Right atrium auricular region (tissue), 2 donors: ENCODE measurements at places on chromosomes 4 and X. TPM values are rescaled to one million over a fixed set of nuclear protein-coding genes. Genes with fewer than 3 reads are reported as not detected.

DNA sequence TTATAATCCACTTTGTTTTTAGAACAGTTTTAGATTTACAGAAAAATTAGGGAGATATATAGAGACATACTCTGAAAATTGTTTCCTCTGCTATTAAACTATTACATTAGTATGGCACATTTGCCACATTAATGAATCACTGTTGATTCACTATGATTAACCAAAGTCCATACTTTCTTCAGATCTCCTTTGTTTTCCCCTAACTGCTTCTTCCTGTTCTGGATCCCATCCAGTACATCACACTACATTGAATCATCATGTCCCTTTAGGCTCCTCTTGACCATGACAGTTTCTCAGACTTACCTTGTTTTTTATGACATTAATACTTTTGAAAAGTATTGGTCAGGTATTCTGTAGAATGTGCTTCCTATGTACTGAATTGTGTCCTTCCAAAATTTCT is 109.2 kb upstream of the EDNRA start:
- H3K4me1 ChIP-seq = no peaks in the 10 kb centered on the region
- no peak overlapping the region for H3K27ac ChIP-seq
- H3K27me3 ChIP-seq = no peaks in the 10 kb centered on the region
- H3K36me3 ChIP-seq = no peaks in the 10 kb centered on the region
- no peak for DNase-seq
- H3K4me3 ChIP-seq = no peak overlapping the region

DNA sequence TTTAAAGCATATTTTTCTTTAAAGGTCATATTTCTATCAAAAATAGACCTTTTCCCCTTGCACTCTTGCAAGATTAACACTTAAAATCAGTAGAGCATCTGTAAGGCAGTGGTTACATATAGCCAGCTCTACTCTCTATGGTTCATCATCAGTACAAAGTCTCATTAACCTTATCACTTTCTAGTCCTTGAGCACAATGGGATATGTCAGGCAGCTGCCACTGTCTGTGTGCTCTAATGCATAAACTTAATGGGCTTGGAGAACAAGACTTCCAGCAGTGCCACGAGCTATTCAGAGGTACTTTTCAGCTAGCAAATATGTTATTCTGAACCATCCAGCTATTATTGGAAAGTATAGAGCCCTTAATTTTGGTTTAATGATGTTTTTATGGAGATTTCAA is 393.7 kb downstream of the GASK1B start:
- H3K4me1 ChIP-seq = no peaks in the 10 kb centered on the region
- no peak overlapping the region for H3K27ac ChIP-seq

GRCh38 chrX:49746306-49746705 is 50.5 kb upstream of the PAGE1 start:
- no peak for DNase-seq
- no peaks in the 10 kb centered on the region for H3K4me1 ChIP-seq
- no peak overlapping the region for H3K27ac ChIP-seq
- H3K4me3 ChIP-seq = no peak overlapping the region
- no peaks in the 10 kb centered on the region for H3K36me3 ChIP-seq

DNA sequence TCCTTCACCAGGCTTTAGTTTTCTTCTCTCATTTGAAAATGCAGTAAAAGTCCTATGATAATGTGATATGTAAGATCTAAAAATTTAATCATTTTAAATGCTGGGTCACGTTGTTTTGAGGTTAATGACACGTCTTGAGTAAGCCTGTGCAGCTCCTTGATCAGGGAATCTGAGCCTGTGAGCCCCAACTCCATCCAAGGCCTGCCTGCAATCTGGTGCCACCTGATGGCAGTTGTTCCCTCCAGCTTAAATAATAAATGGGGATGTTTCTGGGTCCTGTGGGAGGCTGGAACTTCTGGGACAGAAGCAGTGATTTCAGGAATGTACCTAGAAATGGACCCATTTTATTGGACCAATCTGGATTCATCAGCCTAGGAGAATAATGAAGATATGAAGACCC is 455.4 kb upstream of the ADGRL3 start:
- no peaks in the 10 kb centered on the region for H3K36me3 ChIP-seq
- H3K27ac ChIP-seq = no peak overlapping the region
- no peak for DNase-seq
- H3K4me1 ChIP-seq = no peaks in the 10 kb centered on the region
- H3K27me3 ChIP-seq = no peaks in the 10 kb centered on the region

DNA sequence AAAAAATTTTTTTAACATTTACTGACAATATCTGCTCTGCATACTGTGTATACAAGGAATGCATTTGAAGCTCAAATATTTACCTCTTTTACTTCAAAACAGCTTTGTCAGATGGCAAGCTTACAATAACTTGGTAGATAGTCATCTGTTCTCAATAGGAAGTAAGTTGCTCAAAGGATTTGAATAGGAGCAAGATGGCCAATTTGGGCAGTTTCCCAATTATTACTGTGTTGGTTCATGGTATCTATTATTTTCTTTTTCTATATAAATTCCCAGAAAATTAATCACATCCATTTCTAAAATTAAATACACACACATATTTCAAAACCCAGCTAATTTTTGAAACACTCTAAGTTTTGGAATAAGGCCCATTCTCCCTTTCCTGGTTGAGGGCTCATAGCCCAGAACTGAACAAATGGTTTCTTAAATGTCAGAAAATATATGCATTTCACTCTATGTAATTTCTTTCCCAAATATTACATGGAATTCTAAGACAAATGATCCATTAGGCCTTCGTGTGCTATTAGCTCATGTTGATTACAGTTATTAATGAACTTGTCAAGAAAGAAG is 60.2 kb upstream of the BLTP1 start:
- H3K27ac ChIP-seq = no peak overlapping the region
- H3K4me1 ChIP-seq = no peaks in the 10 kb centered on the region
- H3K27me3 ChIP-seq = no peaks in the 10 kb centered on the region
- no peaks in the 10 kb centered on the region for H3K36me3 ChIP-seq
- H3K4me3 ChIP-seq = no peak overlapping the region

- no peak overlapping the region for H3K4me3 ChIP-seq
- DNase-seq = no peak
- H3K4me1 ChIP-seq = no peaks in the 10 kb centered on the region
- H3K36me3 ChIP-seq = no peaks in the 10 kb centered on the region
- no peaks in the 10 kb centered on the region for H3K27me3 ChIP-seq
These were observed 21.8 kb downstream of the IL1RAPL1 start for GRCh38 chrX:28609003-28609402.

DNA sequence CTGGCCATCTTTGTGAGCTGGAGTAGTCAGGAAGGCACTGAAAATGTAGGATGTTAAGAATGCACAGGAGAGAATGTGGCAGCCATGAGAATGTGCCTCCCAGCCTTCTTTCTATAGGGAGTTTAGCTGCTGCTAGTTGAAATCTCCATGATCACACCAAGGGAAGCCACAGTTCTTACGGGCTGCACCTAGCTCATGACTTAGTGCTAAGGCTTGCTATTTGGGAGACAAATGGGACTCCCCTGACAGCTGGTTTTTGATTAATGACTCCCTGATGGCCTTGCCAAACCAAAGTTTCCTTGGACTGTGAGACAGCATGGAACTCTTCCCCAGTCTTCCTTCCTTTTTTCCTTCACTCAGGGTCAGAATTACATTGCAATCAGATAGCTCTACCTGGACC is 9.2 kb downstream of the CTSO start:
- H3K27me3 ChIP-seq = no peaks in the 10 kb centered on the region
- no peaks in the 10 kb centered on the region for H3K36me3 ChIP-seq
- H3K4me1 ChIP-seq = no peaks in the 10 kb centered on the region
- no peak overlapping the region for H3K27ac ChIP-seq
- DNase-seq = no peak
- no peak overlapping the region for H3K4me3 ChIP-seq

DNA sequence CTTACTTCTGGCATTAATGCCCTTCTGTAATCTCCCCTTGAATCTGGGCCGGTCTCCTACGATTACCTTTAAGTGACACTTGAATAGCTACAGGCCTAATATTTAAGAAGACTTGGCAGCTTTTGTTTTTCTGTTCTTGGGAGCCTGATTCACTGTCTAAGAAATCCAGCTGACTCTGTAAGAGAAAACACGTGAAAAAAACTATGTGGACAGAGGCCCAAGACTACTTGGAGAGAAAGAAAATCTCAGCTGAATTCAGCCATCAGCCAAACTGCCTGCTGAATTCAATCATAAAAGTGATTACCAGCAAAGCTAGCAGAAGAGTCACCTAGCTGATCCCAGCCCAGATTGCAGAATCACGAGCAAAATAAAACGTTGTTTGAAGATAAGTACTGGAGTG is 521.2 kb downstream of the MID1IP1 start:
- no peaks in the 10 kb centered on the region for H3K36me3 ChIP-seq
- DNase-seq = peak; percentile 21
- no peaks in the 10 kb centered on the region for H3K27me3 ChIP-seq
- no peaks in the 10 kb centered on the region for H3K4me1 ChIP-seq
- H3K27ac ChIP-seq = no peak overlapping the region

DNA sequence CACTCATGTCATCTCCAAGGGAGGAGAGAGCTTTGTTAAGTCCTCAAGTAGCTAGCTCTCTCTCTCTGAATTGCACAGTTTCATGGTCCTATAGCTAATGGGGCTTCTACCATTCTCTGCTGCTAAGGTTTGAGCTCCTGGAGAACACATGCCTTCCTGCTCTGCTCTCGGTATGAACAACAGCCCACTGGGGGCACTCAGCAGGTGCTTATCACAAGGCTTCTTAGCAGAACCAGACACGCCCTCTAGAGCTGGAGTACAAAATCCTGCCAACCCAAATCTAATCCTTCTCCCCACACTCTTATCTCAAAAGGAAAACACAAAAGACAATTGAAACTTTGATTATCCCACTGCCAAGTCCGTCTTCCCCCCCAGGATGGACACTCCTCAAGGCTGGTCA is 176.5 kb downstream of the HS3ST1 start:
- H3K4me3 ChIP-seq = no peak overlapping the region
- H3K27ac ChIP-seq = no peak overlapping the region
- H3K27me3 ChIP-seq = no peaks in the 10 kb centered on the region
- no peaks in the 10 kb centered on the region for H3K36me3 ChIP-seq

GRCh38 chrX:54430519-54430918 is 9.7 kb upstream of the TSR2 start:
- no peak overlapping the region for H3K4me3 ChIP-seq
- no peaks in the 10 kb centered on the region for H3K4me1 ChIP-seq
- H3K27me3 ChIP-seq = no peaks in the 10 kb centered on the region
- H3K36me3 ChIP-seq = no peaks in the 10 kb centered on the region
- DNase-seq = no peak

GRCh38 chrX:112839856-112840255 is 775 bp downstream of the AMOT start:
- no peak for DNase-seq
- no peaks in the 10 kb centered on the region for H3K4me1 ChIP-seq
- peak overlapping the region; percentile 55 for H3K4me3 ChIP-seq
- no peaks in the 10 kb centered on the region for H3K27me3 ChIP-seq
- no peaks in the 10 kb centered on the region for H3K36me3 ChIP-seq

DNA sequence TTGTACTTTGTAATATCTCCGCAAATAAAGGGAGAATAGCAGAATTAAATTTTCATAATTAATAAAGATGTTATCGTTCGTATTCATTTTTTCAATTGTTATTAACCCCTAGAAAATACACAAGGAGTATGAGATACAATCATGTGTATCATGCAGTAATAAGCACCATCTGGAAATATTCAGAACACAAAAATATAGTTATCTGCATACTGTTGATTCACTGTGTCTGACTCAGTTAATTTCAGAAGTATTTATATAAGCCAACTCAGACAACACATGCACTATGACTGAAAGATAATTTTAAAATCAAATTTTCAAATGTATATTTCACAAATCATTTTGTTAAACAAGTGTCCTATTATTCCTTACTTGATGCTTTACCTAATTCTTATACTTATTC is 1954.8 kb downstream of the ARAP2 start:
- H3K27me3 ChIP-seq = no peaks in the 10 kb centered on the region
- H3K4me3 ChIP-seq = no peak overlapping the region
- no peak for DNase-seq
- H3K4me1 ChIP-seq = no peaks in the 10 kb centered on the region
- no peak overlapping the region for H3K27ac ChIP-seq
- no peaks in the 10 kb centered on the region for H3K36me3 ChIP-seq

GRCh38 chrX:15468036-15468435 is 25.1 kb downstream of the PIR start:
- H3K4me3 ChIP-seq = no peak overlapping the region
- no peaks in the 10 kb centered on the region for H3K36me3 ChIP-seq
- H3K27ac ChIP-seq = peak overlapping the region; percentile 22
- H3K27me3 ChIP-seq = no peaks in the 10 kb centered on the region

DNA sequence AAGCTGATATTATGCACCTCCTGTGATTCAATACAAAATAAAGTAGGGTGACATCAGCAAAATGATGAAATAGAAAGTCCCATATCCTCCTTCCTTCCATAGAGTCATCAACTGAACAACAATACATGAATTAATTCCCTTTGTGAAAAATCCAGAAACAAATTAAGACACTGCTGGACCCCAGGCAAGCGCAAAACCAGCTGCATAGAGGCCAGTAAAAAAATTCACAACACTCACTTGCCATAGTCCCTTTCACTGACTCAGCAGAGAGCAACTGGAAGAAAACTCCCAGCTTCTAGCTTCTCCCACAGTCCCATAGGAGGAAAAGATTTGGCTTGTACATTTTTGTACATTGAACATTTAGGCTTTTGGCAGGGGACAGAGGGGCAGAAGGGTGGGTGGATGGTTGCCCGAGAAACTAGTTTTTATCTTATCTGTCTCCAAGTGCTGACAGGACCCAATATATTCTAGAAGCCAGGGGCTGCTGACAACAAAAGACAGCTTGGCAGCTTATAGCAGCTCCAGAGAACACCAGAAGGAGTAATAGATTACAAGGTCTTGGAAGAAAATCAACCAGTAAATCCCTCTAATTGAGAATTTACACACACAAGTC is 124.6 kb downstream of the NDST3 start:
- H3K27me3 ChIP-seq = no peaks in the 10 kb centered on the region
- H3K4me1 ChIP-seq = no peaks in the 10 kb centered on the region
- H3K4me3 ChIP-seq = no peak overlapping the region

DNA sequence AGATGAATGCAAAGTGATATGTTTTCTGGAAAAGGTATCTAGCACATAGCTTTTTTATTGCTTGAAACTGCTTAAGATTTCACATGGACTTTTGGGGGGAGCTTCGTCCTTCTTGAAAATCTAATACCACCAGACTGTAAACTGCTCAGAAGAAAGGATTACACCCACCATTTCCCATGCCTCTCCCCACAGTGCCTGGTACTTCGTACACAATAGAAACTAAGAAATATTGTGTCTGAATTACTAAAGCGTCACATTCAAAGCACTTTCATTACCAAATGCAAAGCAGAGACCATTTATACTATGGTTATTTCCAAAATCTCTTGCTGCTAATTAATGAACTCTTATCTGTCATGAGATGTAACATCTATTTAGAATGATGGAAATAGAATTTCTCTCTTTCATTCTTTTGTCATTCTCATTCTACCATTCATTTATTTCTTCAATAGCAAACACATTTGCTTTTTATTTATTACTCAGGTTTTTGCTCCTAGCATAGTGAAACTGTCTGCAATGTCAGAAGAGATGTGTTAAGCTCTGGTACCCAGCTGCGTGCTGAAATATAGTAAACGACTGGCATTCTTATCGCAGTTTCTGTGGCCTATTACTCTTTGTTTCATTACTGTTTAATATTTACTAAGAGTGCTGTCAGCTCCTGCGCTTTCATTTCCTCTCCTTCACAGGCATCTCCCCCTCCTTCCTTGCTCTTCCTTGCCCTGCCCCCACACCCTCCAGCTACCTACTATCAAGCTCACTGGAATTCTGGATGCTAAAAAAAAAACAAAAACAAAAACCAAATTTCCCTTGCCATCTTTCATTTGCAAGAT is 51.4 kb upstream of the RAPGEF2 start:
- peaks cover 5% of the 10 kb centered on the region for H3K4me1 ChIP-seq
- no peak overlapping the region for H3K4me3 ChIP-seq
- no peaks in the 10 kb centered on the region for H3K36me3 ChIP-seq
- DNase-seq = no peak

The KLHL4 gene
- total RNA-seq = 2.4 TPM

The CENPVL2 gene
- not detected for total RNA-seq

The S100P gene
- 0.35 TPM for total RNA-seq

The ABLIM2 gene
- 11.2 TPM for total RNA-seq

The LRP2BP gene
- 1.3 TPM for total RNA-seq

The TNIP2 gene
- total RNA-seq = 45.8 TPM

The DGKK gene
- not detected for total RNA-seq
